Stimulated activated CD8-positive, alpha-beta memory T cell treated with anti-CD3 and anti-CD28 coated beads, Interleukin-15, amount 100 ng/mL, for 48 hours (primary cell): ENCODE measurements at places on chromosomes 12 and 14.

DNA sequence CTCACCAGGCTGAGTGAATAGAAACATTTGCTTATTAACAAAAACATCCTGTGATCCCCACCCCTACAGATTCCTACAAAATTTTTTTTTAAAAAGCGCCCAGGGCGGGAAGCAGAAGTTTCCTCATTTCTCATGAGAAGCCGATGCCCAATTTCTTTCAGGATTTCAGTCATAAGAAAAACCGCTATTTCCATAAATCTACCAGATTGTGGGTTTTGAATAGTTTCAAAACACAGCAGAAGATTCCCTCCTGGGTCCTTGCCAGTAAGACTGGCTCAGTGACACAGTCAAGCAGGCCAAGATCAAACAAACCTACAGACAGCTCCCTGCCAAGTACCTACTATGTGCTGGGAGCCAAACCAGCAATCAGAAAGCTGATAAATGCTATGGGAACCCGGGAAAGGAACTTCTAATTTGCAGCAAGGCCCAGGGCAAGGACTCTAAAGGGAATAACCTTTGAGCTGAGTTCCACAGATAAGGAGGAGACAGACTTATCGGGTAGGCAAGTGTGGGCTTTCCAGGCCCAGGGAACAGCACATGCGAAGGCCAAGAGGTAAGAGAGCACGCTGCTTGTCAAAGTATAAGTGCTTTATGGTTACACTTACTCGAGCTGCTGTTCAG, 68.7 kb downstream of the CCDC88C start:
- no peak for DNase-seq

GRCh38 chr14:30921788-30922187, 47.4 kb downstream of the COCH start:
- DNase-seq, result no peak

GRCh38 chr12:104656383-104656782, 199.6 kb downstream of the CHST11 start:
- no peak for DNase-seq

DNA sequence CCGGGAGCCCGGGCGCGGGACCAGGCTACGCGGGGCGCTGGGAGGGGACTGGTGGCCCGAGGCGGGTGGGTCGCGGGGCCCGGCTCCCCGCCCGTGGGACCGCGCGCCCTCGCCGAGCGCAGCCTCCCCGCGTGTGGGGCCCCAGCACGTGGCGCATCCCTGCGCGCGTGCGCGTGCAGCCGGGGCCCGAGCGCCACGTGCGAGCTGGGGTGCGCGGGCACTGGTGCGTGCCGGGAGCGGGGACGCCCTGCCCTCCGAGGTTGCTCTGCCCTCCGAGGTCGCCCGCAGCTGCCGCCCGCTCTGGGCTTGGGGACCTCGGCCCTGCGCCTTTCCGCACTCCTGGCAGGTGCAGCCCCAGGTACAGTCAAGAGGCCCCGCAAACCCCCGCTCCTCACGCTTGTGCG, 365 bp upstream of the CCDC88C start:
- no peak for DNase-seq

GRCh38 chr12:102174761-102175160, 22.9 kb downstream of the PMCH start:
- DNase-seq, result no peak
